ENCODE measurements at places on chromosomes 12 and 14. TPM values are rescaled to one million over a fixed set of nuclear protein-coding genes. Genes with fewer than 3 reads are reported as not detected.

TBX3 gene
- 16.6 TPM for total RNA-seq

COL2A1 gene
- 88.7 TPM for total RNA-seq

TMEM106C gene
- total RNA-seq, result 59.6 TPM

DNA sequence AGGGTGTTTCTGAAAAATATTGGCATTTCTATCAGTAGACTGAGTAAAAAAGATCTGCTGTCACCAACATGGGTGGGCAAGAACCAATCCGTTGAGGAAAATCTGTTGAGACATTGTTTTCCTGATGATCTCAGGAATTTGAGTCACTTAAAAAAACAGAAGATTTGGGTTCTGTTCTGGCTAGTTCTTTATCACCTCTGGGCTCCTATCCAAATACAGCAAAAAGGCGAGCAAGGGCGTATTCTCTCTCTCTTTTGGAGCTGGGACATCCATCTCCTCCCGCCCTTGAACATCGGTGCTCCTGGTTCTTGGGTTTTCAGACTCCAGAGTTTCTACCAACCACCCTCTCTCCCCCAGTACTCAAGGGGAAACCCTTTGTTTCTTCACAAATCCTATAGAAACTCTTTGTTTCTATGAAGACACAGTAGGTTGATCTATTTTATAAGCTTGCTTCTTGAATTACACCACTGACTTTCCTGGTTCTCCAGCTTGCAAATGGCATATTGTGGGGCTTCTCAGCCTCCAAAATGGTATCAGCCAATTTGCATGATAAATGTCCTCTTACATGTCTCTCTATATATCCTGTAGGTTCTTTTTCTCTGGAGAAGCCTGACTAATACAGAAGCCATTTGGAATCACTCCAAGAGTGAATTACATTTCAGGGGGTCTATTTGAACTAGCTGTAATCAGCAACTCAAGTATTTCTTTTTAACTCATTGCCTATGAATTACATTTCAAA lies 263.9 kb upstream of the TMTC1 start:
- no peak overlapping the region for H3K4me3 ChIP-seq
- no peaks in the 10 kb centered on the region for H3K27me3 ChIP-seq
- no peak overlapping the region for H3K27ac ChIP-seq
- no peaks in the 10 kb centered on the region for H3K4me1 ChIP-seq
- DNase-seq, result peak; percentile 5
